ENCODE measurements at places on chromosomes 7 and 10. TPM values are rescaled to one million over a fixed set of nuclear protein-coding genes. Genes with fewer than 3 reads are reported as not detected.

Gene CYP2W1
- 0.62 TPM for total RNA-seq

Gene NUTM2B
- 0.75 TPM for total RNA-seq

Gene ANXA8L1
- total RNA-seq: not detected

Gene JAKMIP3
- total RNA-seq: 0.27 TPM

Gene TMEM270
- not detected for total RNA-seq

Gene SND1
- total RNA-seq: 91.0 TPM

Gene SLC35G1
- 2.9 TPM for total RNA-seq

Gene FFAR4
- total RNA-seq: not detected

Gene TAS2R41
- total RNA-seq: not detected

GRCh38 chr10:3472287-3473051 is 299.9 kb upstream of the PITRM1 start:
- no peak overlapping the region for H3K4me3 ChIP-seq
- H3K4me1 ChIP-seq: peaks cover 35% of the 10 kb centered on the region
- peak; percentile 38 for DNase-seq
- H3K27ac ChIP-seq: peak overlapping the region; percentile 78

DNA sequence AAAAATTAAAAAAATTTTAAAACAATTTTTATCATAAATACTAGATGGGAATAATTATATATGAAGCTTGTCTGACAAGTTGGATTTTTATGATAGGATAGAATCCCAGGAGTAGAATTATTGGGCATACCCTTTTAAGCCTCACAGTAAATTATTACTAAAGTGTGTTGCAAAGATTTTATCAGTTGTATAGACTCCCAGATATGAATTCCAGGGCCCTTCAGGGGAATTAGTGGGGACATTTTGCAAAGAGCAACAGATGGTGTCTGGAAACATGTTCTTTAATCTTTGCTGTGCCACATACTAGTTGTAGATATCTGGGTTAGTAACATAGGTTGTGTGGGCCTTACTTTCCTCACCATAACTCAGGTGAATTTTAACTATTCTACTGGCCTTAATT is 28.7 kb downstream of the ZEB1 start:
- H3K27ac ChIP-seq: no peak overlapping the region
- no peak overlapping the region for H3K4me3 ChIP-seq
- H3K27me3 ChIP-seq: no peaks in the 10 kb centered on the region
- H3K36me3 ChIP-seq: no peaks in the 10 kb centered on the region
- DNase-seq: no peak

DNA sequence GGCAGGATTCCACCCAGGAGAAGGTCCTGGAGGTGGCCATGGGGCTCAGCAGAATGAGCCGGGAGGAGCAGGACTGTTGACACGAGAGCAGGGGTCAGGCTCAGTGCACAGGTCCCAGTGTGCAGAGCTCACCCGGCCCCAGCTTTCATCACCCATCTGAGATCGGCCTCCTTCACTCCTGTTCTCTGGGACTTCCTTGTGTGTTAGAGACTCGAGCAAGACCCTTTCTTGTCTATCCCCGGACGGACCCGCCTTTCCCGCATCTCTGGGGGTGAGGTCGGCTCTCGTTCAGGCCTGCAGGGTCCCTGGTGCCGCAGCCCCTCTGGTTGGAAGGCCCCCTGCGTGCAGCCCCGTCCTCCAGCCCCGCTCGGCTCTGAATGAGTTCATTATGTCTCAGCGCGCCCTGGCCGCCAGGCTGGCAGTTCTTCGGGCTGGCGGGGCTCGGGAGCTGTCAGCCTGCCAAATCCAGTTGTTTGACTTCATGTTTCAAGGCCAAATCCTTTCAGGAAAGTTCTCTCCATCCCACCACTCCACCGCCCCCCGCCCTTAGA is 127.9 kb downstream of the LHPP start:
- DNase-seq: no peak
- H3K27ac ChIP-seq: peak overlapping the region; percentile 77
- no peak overlapping the region for H3K4me3 ChIP-seq
- no peaks in the 10 kb centered on the region for H3K36me3 ChIP-seq

DNA sequence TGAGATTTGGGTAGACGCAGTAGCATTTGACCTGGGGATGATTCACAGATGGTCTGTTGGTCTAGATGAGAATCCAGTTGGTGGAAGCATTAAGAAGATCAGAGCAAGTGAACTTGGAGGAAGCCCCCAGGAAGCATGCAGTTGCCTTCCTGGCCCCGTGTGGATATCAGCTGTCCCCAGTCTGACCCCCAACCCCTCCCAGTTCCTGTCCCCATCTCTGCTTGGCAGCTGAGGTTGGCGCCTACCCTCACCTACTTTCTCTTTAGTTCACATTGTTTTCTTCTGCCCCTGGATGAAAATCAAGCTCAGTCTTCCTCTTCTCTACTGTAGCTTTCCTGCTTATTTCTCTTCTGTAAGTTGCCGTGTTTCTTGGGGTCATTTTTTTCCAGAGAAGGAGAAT is 227.9 kb downstream of the GATA3 start:
- H3K4me1 ChIP-seq: no peaks in the 10 kb centered on the region
- no peaks in the 10 kb centered on the region for H3K27me3 ChIP-seq
- no peaks in the 10 kb centered on the region for H3K36me3 ChIP-seq

DNA sequence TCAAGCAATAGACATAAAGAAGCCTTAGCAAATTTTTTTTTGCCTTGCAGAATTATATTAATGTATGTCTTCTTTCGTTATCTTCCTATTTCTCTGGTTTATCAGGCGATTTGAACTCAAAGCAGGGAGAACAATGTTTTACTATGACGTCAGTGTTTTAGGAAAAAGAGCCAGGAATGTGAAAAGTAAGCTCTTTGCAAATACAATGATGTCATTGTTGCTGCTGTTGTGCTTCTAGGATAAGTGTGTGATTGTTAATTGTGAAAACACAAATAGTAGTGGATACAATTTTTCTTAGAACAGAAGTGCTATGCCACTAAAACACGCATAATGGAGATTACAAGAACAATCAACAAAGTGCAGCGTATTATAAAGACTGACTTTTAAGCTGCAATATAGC is 9.5 kb upstream of the AUTS2 start:
- no peak overlapping the region for H3K27ac ChIP-seq
- H3K27me3 ChIP-seq: no peaks in the 10 kb centered on the region
- H3K36me3 ChIP-seq: no peaks in the 10 kb centered on the region

DNA sequence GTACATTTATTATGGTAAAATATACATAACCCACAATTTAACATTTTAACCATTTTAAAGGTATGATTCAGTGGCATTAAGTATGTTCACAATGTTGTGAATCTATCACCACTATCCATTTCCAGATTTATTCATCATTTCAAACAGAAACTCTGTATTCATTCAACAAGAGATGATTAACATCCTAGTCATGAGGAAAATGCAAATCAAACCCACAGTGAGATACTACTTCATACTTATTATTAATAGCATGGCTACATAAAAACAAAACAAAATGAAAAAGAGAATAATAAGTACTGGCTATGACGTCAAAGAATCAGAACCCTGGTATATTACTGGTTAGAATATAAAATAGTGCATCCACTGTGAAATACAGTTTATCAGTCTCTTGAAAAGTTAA is 386.6 kb upstream of the POM121L12 start:
- DNase-seq: no peak
- H3K27ac ChIP-seq: no peak overlapping the region
- H3K4me3 ChIP-seq: no peak overlapping the region

GRCh38 chr10:59678884-59679301 is 30.8 kb downstream of the SLC16A9 start:
- H3K36me3 ChIP-seq: no peaks in the 10 kb centered on the region
- H3K4me3 ChIP-seq: no peak overlapping the region
- H3K27me3 ChIP-seq: no peaks in the 10 kb centered on the region
- no peaks in the 10 kb centered on the region for H3K4me1 ChIP-seq
- H3K27ac ChIP-seq: no peak overlapping the region

- no peaks in the 10 kb centered on the region for H3K4me1 ChIP-seq
- H3K27ac ChIP-seq: no peak overlapping the region
- H3K27me3 ChIP-seq: peaks cover 9% of the 10 kb centered on the region
- peak; percentile 40 for DNase-seq
- H3K36me3 ChIP-seq: no peaks in the 10 kb centered on the region
- H3K4me3 ChIP-seq: no peak overlapping the region
Measured at GRCh38 chr7:3092468-3092867, 48.8 kb upstream of the CARD11 start.

DNA sequence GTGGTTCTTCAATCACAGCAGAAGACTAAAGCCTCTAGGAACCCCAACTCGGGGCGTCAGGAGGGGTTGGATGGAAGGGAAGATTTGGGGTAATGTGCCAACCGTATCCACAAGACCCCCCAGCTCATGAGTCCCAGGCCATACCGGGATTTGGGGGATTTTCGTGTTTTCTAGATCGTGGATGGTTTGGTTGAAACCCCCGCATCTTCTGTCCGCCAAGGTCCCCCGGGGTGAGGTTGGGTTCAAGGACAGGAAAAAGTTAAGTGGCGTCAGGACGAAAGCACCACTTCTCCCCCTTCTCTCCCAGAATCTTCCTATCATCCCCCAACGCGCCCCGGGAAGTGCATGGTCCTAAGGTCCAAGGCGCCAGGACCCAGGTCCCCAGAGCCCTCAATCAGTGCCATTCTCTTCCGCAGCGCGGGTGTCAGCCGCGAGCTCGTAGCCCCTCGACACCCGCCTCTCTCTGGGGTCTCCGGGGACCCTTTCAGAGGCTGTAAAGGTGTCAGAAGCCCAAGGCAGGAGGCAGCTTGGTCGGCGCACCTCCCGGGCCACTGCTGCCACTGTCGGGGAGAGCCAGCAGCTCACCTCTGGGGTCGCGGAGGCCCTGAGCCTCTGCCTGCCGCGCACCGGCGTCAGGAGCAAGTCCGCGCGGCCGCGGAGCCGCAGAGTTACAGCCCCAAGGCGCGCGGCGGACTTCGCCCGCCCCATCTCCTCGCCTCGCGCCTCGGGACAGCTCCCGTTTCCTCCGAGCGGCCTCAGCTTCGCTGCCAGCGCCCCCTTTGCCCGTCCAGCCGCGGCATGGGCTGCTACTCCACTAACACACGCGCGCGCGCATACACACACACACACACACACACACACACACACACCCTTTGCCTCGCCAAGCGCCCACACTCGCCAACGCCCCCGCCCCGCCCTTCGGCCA is 1.5 kb downstream of the MKX start:
- H3K4me3 ChIP-seq: peak overlapping the region; percentile 56
- peak; percentile 42 for DNase-seq
- H3K27ac ChIP-seq: peak overlapping the region; percentile 51
- H3K36me3 ChIP-seq: no peaks in the 10 kb centered on the region

DNA sequence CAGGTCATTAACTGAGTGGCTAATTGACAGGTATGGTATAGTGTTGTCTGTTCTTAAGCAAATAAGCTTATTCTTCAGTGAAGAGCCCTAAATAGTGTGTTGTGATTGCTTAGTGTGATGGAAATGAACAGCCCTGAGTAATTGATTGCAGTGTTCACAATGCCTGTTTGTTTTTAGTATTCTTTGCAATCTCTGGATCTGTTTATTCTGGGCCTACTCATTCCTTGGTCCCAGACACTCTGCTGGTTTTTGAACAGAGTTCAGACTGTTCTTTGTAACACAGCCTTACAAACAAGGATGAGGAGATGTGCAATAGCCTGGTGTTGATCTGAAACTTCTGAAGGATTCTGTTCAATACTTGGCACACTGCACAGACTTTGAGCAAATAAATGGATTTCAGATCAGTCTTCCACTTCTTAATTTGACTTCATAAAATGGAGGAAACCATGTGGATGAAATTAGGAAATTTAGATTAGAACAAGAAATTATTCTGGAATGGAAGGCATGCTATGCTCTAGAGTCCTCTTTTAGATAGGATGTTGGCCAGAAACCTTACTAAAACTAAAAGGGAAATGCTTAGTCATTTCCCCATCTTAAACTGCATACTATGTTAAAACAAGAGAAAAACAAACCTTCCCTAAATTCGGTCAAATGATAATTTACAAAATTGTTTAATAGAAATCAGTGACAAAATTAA is 444.2 kb upstream of the SEMA3D start:
- H3K27ac ChIP-seq: no peak overlapping the region
- no peak overlapping the region for H3K4me3 ChIP-seq
- no peaks in the 10 kb centered on the region for H3K27me3 ChIP-seq
- no peaks in the 10 kb centered on the region for H3K4me1 ChIP-seq

- DNase-seq: no peak
- peaks cover 3% of the 10 kb centered on the region for H3K4me1 ChIP-seq
- no peak overlapping the region for H3K4me3 ChIP-seq
- H3K36me3 ChIP-seq: no peaks in the 10 kb centered on the region
- no peak overlapping the region for H3K27ac ChIP-seq
Measured at GRCh38 chr7:116689790-116690259, 17.8 kb downstream of the MET start.

DNA sequence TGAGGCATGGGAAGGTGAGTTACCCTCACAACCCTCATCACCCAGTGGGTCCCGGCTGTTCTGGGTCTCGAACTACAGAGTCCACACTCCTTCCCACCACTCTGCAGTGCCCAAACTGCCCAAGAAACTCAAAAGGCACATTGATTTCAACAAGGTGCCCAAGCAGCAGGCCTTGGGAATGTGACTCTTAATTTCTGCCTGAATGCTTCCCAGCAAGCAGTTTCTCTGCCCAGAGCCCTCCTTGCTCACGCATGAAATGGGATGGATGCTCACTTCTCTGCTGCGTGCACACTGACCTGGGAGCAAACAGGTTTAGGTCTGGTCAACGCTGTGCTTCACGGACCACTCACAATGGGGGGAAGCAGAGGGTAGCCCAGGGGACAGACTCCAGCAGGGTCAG is 77.9 kb downstream of the GRB10 start:
- H3K27ac ChIP-seq: no peak overlapping the region
- no peak overlapping the region for H3K4me3 ChIP-seq
- no peaks in the 10 kb centered on the region for H3K36me3 ChIP-seq
- no peaks in the 10 kb centered on the region for H3K4me1 ChIP-seq
- no peaks in the 10 kb centered on the region for H3K27me3 ChIP-seq

Measured in muscle of leg (tissue), 16 donors.